ENCODE measurements at places on chromosomes 13 and 19.

DNA sequence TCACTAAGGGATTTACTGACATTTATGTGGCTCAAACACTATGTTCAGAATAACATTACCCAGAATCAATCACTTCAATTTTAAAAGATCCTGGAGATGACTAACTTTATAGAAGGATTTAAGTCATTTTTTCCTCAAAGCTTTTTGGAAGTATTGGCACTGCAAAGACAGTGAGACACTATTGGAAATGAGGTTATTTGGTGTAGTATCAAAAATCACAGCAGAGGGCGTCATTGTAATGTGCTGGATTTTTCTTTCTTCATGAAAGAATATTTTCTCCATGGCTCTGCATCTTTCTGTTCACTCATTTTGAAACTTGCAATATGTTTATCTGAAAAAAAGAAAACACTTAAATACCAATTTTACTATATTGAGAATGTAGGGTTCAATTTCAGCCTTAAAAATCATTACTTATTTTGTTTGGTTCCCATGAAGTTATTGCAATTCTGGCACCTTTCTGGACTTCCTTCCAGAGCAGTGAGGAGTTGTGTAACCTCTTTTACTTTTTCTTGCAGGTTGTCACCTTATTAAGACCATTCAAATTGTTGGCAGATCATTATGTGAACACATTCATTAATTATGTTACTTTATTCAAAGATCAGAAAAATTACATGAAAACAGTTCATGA lies 3.7 kb upstream of the CSNK1A1L start:
- DNase-seq = no peak

DNA sequence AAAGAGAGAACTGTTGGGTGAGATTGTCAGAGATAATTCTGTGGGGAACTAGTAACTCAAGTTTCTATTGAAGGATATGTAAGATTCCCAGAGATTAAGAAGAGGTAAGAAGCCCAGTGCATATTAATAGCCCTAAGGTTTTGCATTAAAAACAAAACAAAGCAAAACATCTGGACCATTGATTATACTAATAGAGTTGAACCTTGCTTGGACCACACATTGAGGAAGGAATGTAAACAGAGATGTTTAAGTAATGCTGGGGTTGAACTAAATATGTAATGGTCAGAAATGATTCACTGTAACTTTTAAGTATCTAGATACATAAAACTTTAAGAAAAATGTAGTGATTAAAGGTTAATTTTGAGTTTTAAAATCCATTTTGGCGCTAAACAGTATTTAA lies 1770.0 kb downstream of the PCDH9 start:
- DNase-seq = no peak

- DNase-seq = no peak
Observed at GRCh38 chr13:107025991-107026390, 458.1 kb upstream of the ARGLU1 start.

DNA sequence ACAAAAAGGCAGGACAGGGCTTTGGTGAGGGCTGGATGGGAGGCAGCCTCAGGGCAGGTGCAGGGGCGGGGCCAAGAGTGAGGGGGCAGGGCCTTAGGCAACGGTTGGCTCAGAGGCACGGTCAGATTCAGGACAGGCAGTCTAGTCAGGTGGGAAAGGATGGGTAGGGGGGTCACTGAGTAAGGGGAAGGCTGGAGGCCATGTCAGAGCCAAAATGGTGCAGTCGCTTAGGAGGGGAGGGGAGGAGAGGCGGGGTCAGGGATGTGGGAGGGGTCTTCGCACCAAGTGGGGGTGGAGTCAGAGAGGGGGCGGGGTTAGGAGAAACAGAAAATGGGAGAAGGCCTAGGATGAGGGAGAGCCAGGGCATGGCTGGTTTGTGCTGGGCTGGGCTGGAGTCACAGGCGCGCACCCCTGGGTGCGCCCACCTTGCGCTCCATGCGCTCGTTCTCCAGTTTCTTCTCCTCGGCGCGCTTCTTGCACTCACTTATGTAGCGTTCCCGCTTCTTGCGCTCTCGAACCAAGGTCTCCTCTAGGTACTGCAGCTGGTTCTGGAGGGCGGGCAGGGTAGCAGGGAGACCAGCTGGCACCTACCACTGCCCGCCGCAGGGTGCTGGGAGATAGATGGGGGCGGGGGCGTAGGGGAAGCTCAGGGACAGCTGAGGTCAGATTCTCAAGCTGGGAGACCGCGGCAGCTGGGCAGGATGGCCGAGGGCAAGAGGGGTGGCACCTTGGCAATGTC lies 6.8 kb upstream of the RGL3 start:
- no peak for DNase-seq

GRCh38 chr13:48400850-48401291 lies 12.0 kb downstream of the LPAR6 start:
- DNase-seq = no peak

All from stimulated activated CD8-positive, alpha-beta memory T cell treated with anti-CD3 and anti-CD28 coated beads, Interleukin-2, amount 100 ng/mL, for 1 hour (primary cell).